ENCODE measurements at places on chromosomes 12 and 14.
A peak's percentile ranks its signal among the peaks of the same experiment; 100 is the strongest.

GRCh38 chr12:75709503-75709902, 198.1 kb upstream of the KRR1 start:
- DNase-seq = no peak

- DNase-seq = no peak
Measured at GRCh38 chr12:49872781-49873181, 29.9 kb upstream of the BCDIN3D start.

DNA sequence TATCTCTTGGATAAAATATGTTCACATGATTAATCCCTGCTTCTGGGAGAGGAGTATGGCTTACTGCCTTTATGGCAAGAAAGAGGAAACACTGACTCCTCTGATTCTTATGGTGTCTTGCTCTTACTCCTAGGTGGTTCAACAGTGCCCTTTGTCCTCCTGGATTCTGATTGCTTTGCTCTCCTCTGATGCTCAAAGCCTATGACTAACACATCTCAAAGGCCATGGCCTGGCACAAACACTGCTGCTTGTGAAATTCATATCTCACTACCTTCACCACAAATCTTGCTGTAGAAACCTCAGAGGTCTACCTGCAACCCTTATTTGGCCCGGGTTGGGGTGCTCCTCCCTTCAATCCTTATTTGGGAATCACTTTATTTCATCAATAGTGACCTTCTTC, 217.2 kb downstream of the C12orf50 start:
- DNase-seq = no peak

DNA sequence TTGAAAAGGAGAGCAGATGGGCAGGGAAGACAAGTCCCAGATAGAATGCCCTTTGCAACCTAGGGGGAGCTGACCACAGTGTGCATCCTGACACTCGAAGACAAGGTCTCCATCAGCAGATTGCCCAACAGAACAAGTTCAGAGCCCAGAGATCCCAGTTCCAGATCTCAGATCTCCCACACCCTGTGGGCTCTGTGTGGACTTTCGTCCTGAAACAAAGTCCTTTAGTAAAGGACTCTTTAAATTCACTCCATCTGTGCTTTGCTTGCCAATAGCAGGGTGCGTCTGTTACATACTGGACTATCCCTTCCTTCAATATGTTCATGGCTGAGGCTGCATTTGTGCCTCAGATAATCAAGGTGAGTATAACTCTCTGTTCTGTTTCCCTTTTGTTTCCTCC, 8.7 kb upstream of the C1RL start:
- DNase-seq = no peak

GRCh38 chr12:92432724-92433441, 269.9 kb upstream of the PLEKHG7 start:
- peak; percentile 88 for DNase-seq

DNA sequence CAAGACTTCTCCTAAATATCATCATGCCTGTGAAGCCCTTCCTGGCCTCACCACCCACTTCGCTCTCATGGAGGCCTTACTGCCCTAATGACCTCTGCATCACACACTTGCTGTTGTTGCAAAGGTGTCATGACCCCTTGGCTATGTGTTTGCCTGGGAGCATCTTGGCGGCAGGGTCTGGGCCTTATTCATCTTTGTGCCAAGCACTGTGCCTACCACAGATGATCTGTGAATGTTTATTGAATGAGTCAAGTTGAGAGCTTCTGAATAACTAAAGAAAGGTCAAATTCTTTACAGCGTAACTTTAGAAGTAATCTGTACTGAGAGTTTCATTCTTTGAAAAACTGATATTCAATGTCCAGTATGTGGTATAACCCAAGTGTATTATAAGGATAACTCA, 113.3 kb downstream of the TTC8 start:
- no peak for DNase-seq

DNA sequence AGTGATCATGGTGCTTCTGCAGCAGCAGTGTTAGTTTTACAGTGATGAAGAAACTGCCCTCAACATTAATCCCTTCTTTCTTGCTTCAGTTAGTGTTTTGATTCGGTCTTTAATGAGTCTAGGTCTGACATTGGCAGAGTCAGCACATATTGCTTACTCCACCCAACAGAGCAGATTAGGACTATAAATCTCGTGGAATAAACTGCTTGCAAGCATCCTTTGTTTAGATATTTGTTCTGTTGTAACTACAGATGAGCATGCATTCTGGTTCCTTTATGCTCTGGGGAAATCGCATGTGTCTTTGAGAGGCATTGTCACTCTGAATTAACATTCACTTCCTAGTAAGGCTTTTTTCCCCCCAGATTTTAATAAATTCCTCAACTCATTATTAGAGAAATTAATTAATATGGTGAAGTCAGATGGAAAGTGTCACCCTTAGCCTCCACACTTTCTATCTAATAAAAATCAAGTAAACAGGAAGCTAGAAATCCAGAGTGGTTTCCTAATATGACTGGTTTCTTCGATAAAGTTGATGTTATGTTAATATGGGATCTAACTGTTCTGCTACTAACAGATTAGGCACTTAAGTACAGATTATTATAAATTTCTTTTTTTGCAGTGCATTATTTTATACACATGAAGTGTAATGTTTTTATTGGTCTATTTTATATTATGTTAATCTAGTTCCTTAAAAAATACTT, 86.2 kb upstream of the SSTR1 start:
- no peak for DNase-seq

GRCh38 chr14:82915381-82915780, 1381.7 kb upstream of the SEL1L start:
- no peak for DNase-seq

- no peak for DNase-seq
Measured at GRCh38 chr12:58095002-58095401, 153.6 kb downstream of the ATP23 start.

- DNase-seq = no peak
Measured at GRCh38 chr12:82904219-82904790, 217.6 kb downstream of the TMTC2 start.

GRCh38 chr14:77140359-77141213, 1.0 kb downstream of the ZDHHC22 start:
- no peak for DNase-seq

DNA sequence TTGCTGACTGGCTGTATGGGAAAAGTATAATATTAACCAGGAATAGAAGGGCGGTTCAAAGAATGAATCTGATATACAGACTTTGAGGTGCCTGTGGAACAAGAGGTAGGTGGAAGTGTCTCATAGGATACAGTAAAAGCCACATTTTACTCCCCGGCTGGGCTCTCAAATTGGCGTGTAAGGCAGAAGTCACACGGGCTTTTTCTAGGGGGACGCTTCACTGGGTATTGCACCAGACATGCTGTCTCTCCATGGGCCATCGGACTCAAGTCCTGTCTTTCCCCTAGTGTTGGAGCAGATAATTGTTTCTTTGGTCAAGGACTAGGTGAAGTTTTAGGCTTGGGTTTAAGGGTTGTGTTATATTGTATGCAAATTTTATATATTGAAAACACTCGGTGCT, 9.1 kb downstream of the TMCC3 start:
- no peak for DNase-seq

DNA sequence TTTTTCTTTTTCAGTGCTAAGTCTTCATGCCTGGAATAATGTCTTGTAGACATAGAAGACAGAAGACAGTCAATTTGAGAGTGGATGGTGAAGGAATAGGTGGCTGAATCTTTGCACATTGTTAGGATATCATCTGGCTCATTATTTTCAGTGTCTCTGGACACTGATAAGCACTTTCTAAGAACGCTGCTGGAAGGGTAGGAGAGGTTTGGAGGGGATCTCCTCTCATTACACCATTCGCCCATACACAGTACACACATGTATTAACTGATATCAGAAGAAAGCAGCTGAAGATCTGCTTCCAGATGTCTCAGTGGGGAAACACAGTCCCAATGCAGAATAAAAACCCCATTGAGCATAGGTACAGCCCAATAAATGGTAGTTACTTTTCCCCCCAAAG, 461.1 kb upstream of the DCN start:
- DNase-seq = no peak

DNA sequence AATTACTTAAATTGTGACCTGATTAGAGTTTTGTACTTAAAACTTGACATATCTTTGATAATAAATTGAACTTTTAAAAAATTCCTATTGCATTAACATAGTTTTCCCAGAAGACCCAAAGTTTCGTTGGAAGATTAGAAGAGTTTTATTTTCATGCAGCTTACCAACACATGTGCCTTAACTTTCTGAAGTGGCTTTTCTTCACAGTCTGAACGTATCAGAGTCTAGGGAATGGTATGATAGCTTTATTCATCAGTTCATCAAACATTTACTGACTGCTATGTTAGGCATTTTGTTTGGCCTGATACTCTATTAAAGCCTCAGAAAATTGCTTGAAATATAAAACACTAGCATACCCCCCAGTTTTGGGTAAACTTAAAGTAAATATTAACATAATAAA, 65.2 kb downstream of the MARK3 start:
- DNase-seq = no peak

GRCh38 chr14:68556253-68556652, 236.6 kb downstream of the ZFP36L1 start:
- DNase-seq = no peak

DNA sequence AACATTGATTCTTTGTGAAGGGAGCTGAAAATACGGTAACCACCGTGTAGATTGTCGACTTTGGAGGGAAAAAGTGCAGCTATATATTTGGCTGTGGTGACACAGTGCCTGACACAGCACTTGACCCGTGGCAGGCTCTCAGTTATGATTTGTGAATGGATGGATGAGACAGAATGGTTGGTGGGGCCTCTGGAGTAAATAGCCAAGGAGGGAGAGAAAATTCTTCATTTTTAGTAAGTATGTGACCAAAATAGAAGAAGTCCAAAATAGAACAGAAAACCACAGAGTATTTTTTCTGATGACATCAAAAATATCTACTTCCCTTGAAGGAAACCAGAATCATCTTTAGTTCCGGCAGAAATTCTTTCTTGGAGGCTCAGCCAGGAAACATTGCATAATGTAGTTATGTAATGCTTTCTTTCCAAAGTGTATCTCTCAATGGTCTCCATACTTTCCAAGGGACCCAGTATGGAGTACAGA, 82.0 kb upstream of the WSCD2 start:
- peak; percentile 57 for DNase-seq

- peak; percentile 24 for DNase-seq
Measured at GRCh38 chr14:67940486-67941455, 121.2 kb downstream of the RAD51B start.

- peak; percentile 98 for DNase-seq
Measured at GRCh38 chr14:93186466-93186865, 1.3 kb downstream of the LYSET start.

- no peak for DNase-seq
Measured at GRCh38 chr12:97595426-97595831, 132.8 kb downstream of the RMST start.

DNA sequence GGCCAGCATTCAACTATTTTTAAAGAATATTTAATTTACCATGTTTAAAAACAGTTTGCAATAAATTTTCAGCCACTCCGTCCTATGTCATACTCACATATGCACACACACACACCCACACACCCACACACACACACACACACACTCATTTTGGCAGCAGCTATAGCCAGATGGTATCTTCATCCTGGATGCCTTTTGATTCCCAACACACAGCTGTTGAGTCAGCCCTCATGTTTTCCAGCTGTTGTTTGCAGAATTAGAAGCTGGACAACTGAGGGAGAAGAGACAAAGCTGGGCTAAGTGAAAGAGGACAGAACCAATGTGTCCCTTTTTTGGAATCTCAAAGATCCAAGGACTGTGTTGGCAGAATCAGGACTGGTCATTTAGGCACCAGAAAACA, 80.0 kb upstream of the EGLN3 start:
- no peak for DNase-seq

Data from inflammatory macrophage treated with lipopolysaccharide for 4 hours (primary cell).